Activated CD8-positive, alpha-beta memory T cell treated with anti-CD3 and anti-CD28 coated beads, Interleukin-2, amount 10 ng/mL, durations not matched to agents 7 days and 5 days (primary cell): ENCODE measurements at places on chromosomes 2 and 18.

DNA sequence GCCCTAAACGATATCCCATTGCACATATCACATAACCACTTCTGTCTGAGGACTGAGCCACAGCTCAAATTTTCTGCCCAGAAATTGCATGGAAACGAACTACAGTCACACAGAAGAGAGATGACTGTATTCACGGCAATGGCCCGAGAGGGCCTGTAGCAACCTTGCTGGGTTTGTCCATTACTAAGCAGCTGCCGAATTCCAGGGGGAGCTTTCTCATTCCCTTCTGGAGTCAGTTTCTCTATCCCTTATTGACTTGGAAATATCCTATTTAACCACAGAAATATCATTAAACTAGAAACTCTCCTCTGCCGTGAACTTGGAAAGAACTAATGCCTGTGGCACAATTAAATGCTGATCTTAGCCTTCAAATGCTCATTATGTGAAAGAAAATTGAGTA, 183.9 kb downstream of the DNER start:
- no peaks in the 10 kb centered on the region for H3K4me1 ChIP-seq
- H3K27me3 ChIP-seq: peaks cover 3% of the 10 kb centered on the region
- H3K27ac ChIP-seq: no peak overlapping the region
- no peaks in the 10 kb centered on the region for H3K36me3 ChIP-seq

GRCh38 chr2:56313500-56313921, 129.7 kb downstream of the CCDC85A start:
- no peaks in the 10 kb centered on the region for H3K4me1 ChIP-seq
- no peaks in the 10 kb centered on the region for H3K36me3 ChIP-seq
- no peak overlapping the region for H3K27ac ChIP-seq
- no peak for DNase-seq

GRCh38 chr2:29450596-29451222, 335.5 kb downstream of the CLIP4 start:
- H3K4me3 ChIP-seq: no peak overlapping the region
- no peak overlapping the region for H3K27ac ChIP-seq
- no peak for DNase-seq
- H3K4me1 ChIP-seq: peaks cover 9% of the 10 kb centered on the region

GRCh38 chr2:70510313-70510712, 43.3 kb downstream of the TGFA start:
- no peaks in the 10 kb centered on the region for H3K27me3 ChIP-seq
- H3K4me1 ChIP-seq: no peaks in the 10 kb centered on the region
- no peaks in the 10 kb centered on the region for H3K36me3 ChIP-seq
- no peak for DNase-seq

- H3K36me3 ChIP-seq: peaks cover under 1% of the 10 kb centered on the region
- no peak for DNase-seq
- H3K4me3 ChIP-seq: no peak overlapping the region
- peaks cover 5% of the 10 kb centered on the region for H3K4me1 ChIP-seq
- no peaks in the 10 kb centered on the region for H3K27me3 ChIP-seq
Observed at GRCh38 chr2:44480068-44480467, 118.3 kb downstream of the CAMKMT start.

DNA sequence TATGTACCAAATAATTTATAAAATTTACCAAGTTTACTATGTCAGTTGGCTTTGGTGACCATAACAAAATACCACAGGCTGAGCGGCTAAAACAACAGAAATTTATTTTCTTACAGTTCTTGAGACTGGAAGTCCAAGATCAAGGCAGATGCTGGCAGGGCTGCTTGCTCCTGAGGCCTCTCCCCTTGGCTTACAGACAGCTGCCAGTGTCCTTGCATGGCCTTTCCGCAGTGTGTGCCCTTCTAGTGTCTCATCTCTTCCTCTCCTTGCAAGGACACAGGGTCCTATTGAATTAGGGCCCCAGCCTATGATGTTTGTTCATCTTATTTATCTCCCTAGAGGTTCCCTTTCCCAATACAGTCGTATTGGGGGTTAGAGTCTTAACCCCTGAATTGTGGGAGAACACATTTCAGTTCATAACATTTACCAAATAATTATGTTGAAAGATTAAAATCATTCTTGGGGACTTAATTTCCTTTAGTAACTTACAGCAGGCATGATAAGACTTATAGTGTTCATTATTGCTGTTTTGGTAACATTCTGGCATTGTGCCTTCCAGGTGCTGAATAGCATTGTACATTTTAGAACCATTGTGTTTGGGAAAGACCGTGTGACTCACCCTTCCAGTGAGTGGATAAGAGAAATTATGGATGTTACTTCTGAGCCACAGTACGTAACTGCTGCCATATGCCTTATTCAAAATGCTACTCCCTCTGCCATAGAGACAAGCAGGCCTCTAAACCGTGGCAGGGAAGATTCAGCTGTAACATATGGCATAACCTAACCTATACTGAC, 317.5 kb downstream of the TMX3 start:
- H3K36me3 ChIP-seq: no peaks in the 10 kb centered on the region
- H3K4me3 ChIP-seq: no peak overlapping the region
- H3K27me3 ChIP-seq: no peaks in the 10 kb centered on the region

DNA sequence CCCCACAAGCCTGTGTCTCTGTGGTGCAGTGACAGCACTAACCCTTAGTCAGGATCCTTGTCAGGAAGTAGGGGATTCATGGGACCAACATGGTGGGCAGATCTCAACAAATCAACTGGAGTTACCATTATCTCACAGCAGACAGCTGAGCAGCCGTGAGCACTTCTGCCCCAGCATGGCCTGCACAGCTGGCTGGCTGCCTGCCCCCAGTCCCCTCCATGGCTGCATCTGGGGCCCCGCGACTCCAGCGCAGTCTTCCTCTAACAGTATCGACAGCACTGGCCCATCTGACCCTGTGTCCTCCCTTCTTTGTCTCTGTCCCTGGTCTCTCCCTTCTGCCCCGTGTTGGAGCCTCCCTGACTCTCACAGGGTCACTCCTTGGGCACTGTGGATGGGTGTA, 4.7 kb upstream of the ADCY3 start:
- no peak overlapping the region for H3K4me3 ChIP-seq
- H3K36me3 ChIP-seq: no peaks in the 10 kb centered on the region
- peaks cover 7% of the 10 kb centered on the region for H3K4me1 ChIP-seq
- no peaks in the 10 kb centered on the region for H3K27me3 ChIP-seq
- no peak for DNase-seq

DNA sequence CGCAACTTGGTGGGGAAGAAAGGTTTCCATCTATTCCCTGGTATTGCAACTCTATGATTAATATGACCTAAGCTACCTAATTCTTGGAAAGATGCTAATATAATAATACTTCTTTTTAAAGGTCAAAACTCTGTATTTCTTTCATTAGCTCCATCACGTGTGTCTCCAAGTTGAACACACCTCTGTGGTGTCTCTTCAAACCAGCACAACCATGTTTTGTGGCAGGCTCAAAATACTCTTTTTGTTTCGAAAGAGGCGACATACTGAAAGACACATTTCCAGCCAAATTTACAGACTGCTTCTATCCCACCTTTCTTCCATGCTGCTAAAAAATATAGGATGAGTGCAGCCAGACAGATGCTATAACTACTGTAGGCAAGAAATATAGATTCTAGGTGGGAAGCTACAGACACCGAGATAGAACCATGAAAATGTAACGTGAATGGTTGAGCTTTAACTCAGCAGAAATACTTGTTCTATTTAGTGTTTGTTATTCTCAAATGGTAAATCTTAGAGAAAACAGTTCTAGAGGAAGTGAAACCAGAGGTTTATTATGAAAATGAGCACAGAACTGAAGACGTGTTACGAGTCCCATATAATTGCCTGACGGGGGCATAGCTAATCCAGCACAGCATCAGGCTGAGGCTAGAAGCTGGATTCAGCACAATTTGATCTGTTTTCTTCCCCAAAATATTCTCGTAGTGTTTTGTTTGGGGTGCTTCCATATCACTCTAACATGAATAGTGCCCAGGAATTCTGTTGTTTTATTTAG, 991.5 kb upstream of the FANCL start:
- DNase-seq: no peak
- H3K36me3 ChIP-seq: no peaks in the 10 kb centered on the region
- no peak overlapping the region for H3K27ac ChIP-seq
- H3K4me3 ChIP-seq: no peak overlapping the region

- H3K27ac ChIP-seq: no peak overlapping the region
- no peak for DNase-seq
- H3K4me1 ChIP-seq: peaks cover 2% of the 10 kb centered on the region
- no peak overlapping the region for H3K4me3 ChIP-seq
Observed at GRCh38 chr2:55115761-55116597, 65.7 kb upstream of the RTN4 start.

- H3K27ac ChIP-seq: no peak overlapping the region
- H3K4me1 ChIP-seq: no peaks in the 10 kb centered on the region
- no peak for DNase-seq
Observed at GRCh38 chr2:56132138-56132537, 51.7 kb upstream of the CCDC85A start.

- H3K27ac ChIP-seq: no peak overlapping the region
- no peak for DNase-seq
- no peaks in the 10 kb centered on the region for H3K4me1 ChIP-seq
- no peaks in the 10 kb centered on the region for H3K36me3 ChIP-seq
- H3K4me3 ChIP-seq: no peak overlapping the region
Observed at GRCh38 chr18:60649107-60649506, 276.5 kb upstream of the MC4R start.

GRCh38 chr2:237478095-237478494, 9.0 kb upstream of the MLPH start:
- peaks cover 46% of the 10 kb centered on the region for H3K27me3 ChIP-seq
- H3K36me3 ChIP-seq: no peaks in the 10 kb centered on the region
- no peak overlapping the region for H3K4me3 ChIP-seq
- no peak overlapping the region for H3K27ac ChIP-seq

DNA sequence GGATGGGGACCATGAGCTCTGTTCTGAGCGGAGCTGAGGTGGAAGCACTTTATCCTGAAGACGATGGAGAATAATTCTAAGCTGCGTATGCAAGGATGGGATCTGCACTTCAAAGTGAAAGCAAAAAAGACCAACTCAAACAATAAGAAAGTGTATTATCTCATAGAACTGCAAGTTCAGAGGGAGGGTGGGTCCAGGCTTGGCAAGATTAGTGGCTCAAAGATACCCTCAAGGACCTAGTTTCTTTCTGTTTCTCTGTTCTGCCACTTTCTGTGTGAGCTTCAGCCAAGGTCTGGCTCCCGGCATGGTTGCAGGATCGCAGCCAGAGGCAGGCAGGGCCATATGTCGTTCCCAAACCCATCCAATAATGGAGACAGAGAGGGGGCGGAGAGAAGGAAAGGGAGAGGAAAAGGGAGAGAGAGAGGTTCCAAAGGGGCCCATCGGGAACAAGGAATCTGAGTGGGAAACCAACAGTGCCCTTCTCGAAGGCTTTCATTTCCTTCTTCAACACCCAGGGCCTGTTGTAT, 169.2 kb upstream of the NCK2 start:
- no peak overlapping the region for H3K4me3 ChIP-seq
- peaks cover 7% of the 10 kb centered on the region for H3K27me3 ChIP-seq
- no peak overlapping the region for H3K27ac ChIP-seq
- H3K4me1 ChIP-seq: peaks cover 33% of the 10 kb centered on the region
- no peak for DNase-seq

DNA sequence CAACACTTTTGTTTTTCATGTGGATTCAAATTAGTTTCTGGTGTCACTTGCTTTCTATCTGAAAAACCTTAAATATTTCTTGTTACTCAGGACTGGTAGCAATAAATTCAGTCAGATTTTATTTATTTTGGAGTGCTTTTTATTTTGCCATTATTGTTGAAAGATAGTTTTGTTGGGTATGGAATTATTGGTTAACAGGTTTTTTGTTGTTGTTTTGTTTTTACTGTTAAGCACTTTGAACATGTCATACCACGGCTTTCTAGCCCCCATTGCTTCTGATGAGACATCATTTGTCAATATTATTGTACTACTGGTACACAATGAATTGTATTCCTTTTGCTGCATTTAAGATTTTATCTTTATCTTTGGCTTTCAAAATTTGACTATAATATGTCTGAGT, 12.9 kb upstream of the SFT2D3 start:
- peaks cover 17% of the 10 kb centered on the region for H3K27me3 ChIP-seq
- no peak overlapping the region for H3K27ac ChIP-seq
- H3K4me1 ChIP-seq: no peaks in the 10 kb centered on the region
- DNase-seq: no peak

- no peak overlapping the region for H3K4me3 ChIP-seq
- H3K36me3 ChIP-seq: no peaks in the 10 kb centered on the region
- no peaks in the 10 kb centered on the region for H3K4me1 ChIP-seq
- DNase-seq: no peak
Observed at GRCh38 chr18:27608742-27609141, 423.6 kb upstream of the CHST9 start.

- no peak for DNase-seq
- H3K4me3 ChIP-seq: peak overlapping the region; percentile 19
- peaks cover 7% of the 10 kb centered on the region for H3K36me3 ChIP-seq
- no peaks in the 10 kb centered on the region for H3K27me3 ChIP-seq
- H3K4me1 ChIP-seq: peaks cover 46% of the 10 kb centered on the region
- H3K27ac ChIP-seq: peak overlapping the region; percentile 98
Observed at GRCh38 chr18:48867978-48868377, 82.8 kb downstream of the SMAD7 start.

DNA sequence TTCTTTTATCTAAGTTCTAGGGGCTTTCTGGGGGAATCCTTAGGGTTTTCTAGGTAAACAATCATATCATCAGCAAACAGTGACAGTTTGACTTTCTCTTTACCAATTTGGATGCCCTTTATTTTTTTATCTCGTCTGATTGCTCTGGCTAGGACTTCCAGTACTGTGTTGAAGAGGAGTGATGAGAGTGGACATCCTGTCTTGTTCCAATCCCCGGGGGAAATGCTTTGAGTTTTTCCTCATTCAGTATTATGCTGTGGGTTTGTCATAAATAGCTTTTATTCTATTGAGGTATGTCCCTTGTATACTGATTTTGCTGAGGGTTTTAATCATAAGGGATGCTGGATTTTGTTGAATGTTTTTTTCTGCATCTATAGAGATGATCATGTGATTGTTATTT, 549.5 kb downstream of the EPHA4 start:
- H3K4me1 ChIP-seq: peaks cover 3% of the 10 kb centered on the region
- no peak for DNase-seq
- H3K27me3 ChIP-seq: no peaks in the 10 kb centered on the region
- no peaks in the 10 kb centered on the region for H3K36me3 ChIP-seq
- H3K4me3 ChIP-seq: no peak overlapping the region

- H3K4me3 ChIP-seq: no peak overlapping the region
- H3K27ac ChIP-seq: no peak overlapping the region
- peaks cover 29% of the 10 kb centered on the region for H3K4me1 ChIP-seq
- peaks cover 4% of the 10 kb centered on the region for H3K27me3 ChIP-seq
Observed at GRCh38 chr2:73998451-73998850, 13.7 kb downstream of the TET3 start.

DNA sequence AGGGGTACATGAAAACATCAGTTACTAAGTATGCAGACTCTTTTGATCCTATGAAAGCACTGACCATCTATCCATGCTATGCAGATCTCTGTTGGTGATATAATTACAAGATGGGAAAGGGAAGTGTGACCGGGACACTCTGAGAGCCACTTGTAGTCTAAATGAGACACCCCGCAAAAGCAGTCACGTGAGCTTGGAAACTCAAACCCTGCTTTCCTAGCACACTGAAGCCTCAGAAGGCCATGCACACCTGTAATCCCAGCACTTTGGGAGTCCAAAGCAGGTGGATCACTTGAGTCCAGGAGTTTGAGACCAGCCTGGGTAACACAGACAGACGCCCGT, 137.5 kb downstream of the INO80D start:
- no peaks in the 10 kb centered on the region for H3K36me3 ChIP-seq
- peaks cover 20% of the 10 kb centered on the region for H3K27me3 ChIP-seq
- no peak overlapping the region for H3K27ac ChIP-seq
- H3K4me3 ChIP-seq: no peak overlapping the region
